ENCODE measurements at places on chromosomes 1 and 21.

- DNase-seq, result no peak
Measured at GRCh38 chr1:41038110-41038509, 16.6 kb upstream of the SLFNL1 start.

DNA sequence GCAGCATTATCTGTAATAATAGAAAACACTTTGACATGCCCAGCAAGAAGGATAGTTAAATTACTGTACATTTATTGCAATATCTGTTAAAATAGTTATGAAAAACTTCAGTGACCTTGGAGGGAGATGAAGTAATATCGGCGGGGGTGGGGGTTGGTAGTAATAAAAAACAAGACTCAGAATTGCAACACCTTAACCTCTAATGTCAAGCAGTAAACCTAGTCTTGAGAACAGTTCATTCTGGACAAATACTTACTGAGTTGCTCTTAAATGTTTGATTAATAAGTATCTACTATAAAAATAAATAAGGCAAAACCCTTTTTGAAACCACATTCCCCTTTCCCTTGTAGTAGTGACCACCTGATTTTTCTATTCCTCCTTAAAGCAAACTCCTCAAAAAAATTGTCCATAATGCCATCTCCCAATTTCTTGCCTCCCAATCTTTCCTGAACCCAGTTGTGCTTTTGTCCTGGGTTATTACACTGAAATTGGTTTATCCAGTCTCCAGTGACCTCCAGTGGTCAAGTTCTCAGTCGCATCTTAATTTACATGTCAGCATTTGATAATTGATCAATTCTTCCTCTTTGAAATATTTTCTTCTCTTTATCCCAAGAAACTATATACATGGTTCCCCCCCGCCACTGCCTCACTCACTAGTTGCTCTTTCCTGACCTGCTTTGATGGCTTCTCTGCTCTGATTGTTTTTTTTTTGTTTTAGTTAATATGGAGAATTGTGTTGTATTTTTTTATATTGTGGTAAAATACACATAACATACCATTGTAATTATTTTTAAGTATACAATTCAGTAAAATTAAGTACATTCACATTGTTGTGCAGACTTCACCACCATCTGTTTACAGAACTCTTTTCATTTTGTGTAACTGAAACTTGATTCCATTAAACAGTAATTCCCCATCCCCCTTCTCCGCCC, 36.8 kb downstream of the RAP1A start:
- peak; percentile 57 for DNase-seq

GRCh38 chr1:25036117-25036546, 106.1 kb upstream of the RUNX3 start:
- DNase-seq, result no peak

DNA sequence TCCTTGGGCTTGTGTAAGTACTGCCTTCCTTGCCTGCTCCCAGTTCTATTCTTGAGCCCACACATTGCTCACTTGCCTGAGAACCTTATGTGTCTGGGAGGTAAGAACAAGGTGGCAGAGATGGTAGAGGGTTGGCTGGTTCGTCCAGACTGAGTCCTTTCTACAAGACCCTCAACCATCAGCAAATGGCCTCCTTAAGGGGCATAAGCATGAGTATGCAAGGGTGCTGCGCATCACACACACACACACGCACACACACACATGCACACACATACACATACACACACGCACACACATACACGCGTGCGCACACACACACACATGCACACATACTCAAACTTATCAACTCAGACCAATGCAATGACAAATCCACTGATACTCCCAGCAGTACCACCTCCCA, 56.9 kb downstream of the RHBG start:
- no peak for DNase-seq

DNA sequence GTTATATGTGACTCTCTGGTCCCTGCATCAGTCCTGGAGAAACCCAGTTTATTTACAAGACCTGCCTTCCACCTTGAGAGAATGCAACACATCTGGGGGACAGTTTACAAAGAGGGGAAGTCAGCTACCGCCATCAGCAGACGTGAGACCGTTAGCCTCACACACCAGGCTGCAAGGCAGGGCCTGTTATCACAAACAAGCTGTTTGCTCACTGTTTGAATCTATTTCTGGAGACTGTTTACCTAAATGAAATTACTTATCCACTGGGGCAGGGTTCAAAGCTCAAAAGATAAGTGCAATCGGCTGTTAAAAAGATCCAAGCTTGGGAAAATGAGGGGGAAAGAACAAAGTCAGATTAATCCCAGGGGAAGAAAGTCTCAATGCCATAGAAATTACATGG, 134.4 kb downstream of the ZNF281 start:
- no peak for DNase-seq

Measured in bronchial epithelial cell (primary cell).